Caki2 (cell line): ENCODE measurements at places on chromosomes 7 and 10.

- no peak for DNase-seq
These were observed 58.9 kb downstream of the PRKAR2B start for GRCh38 chr7:107103369-107103768.

GRCh38 chr7:150567169-150567568, at the start of gene GIMAP4:
GIMAP4 (plus strand) TSS chr7:150567390; CDS start chr7:150569902, 2,512 bp downstream.
- no peak for DNase-seq

DNA sequence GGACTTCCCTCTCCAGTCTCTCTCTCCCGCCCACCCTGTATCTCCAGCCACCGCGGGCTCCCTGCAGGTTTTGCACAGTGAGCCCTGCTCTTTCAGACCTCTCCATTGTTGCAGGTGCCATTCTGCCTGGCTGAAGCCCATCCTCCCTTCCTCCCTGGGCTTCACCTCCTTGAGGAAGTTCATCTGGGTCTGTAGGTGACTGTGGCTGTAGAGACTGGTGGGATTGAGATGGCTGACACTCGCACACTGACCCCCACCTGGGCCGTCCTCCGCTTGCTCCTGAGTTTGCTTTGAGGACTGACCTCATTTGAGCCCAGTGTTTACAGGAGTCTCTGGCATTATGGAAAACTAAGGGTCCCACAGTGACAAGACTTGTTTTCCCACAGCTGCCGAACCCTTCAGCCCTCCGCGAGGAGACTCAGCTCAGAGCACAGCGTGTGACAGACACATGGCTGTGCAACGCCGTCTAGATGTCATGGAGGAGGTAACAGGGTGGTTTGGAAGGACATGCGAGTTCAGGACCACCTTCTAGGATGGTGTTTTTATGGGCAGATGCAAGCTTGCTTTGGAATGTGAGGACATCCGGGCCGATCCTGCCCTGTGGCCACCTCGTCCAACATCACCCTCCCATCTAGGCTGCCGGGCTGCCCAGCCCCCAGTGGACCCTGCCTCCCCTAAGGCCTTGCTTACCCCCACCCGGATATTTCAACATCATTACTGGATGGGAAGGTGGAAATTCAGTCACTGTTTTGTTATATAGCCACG, 9.3 kb downstream of the PLAC9 start:
- DNase-seq: no peak

DNA sequence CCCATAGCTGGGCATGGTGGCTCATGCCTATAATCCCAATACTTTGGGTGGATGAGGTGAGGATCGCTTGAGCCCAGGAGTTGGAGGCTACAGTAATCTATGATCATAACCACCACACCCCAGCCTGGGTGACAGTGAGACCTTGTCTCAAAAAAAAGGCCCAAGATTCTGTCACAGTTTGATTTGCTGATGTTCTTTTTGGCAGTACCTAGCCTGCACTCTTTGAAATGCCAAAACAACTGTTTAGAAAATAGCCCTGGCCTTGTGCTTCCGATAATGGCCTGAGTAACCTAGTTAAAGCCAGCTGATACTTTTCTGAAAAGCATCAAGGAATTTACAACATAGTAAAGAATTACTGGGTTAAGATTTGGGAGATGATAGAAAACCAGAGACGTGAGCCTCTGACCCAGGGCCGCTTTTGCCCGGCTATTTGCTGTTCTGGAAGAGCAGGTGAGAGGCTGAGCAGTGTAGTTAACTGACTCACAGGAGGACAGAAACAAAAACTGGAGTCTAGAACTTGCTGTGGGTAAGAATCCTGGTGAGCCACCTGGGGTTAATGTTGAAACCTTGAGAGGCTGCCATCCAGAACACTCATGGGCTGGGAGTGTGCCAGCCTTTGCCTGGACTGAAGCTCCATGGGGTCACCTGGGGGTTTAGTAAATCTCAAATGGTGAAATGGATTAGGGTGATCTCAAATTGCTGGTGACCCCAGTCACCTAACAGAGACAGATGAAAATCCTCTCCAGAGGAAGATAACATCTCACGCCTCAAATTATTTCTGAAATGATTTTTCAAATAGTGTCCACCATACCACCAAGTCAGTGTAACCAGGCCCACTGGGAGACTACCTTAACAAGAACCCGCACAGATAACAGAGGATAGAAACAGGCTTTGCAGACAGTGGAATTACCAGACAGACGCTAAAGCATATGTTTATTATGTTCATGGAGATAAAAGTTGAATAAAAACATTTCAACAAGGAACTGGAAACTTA, 51.8 kb downstream of the GALNT11 start:
- no peak for DNase-seq
